LoVo (cell line): ENCODE measurements at places on chromosomes 3 and 15.

DNA sequence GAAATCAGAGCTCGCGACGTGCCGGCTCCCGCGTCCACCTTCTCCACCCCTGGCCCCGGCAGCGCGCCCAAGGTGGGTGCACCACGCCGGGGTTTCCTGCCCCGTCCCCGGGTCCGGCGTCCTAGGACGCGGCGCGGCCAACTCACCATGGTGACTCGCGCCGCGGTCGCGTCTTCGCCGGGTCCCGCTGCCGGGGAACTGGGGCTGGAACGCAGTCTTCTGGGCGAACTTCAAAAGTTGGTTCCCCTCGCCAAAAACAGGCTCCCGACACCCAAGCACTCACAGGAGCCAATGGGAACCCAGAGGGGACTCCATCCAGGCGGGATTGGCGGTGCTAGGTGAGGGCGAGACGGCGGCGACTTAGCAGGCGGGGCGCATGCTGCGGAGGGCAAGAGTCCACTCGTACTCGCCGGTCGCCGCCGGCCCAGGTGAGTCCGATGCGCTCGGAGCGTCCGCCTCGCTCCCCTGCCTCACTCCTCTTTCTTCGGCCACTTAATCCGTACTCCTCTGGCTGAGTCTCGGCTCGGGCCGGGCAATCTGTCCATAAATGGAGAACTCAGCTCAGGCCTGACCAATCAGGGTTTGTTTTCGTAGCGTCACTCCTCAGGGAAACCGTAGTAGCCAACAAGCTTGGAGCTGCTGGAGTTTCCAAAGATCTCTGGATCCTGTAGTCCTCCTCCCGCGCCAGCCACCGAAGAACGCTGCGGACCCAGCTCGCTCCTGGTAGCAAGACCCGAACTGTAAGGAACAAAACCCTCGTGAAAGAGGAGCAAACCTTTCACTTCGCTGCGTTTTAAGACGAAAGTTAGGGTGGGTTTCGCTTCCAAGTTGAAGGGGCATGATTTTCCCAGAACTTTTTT, at the start of gene MYO1E:
Gene MYO1E, minus strand, starts transcription at position 520 of the 860 bp plus-strand sequence. Its CDS starts 371 bp downstream, at position 149.
- DNase-seq: peak; percentile 98

- no peak for DNase-seq
Measured at GRCh38 chr3:67037615-67038014, 39.5 kb downstream of the KBTBD8 start.

- no peak for DNase-seq
Measured at GRCh38 chr3:16512435-16513140, 911 bp downstream of the RFTN1 start.

DNA sequence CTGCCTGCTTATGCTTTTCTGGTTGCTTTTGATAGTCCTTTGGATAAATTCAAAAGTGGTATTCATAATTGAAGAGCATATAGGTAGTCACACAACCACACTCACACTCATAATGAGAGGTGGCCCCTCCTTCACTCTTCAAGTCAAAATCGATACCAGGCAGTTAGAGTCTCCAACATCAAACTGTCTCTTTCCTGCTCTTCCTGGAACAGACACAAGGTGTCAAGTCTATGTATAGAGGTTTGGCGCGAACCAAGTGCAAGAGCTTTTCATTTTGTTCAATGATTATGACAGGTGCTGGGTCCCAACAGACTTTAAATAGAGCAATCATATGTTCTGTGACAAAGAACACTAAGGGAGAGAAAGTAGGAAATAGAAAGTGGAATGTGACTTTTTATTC, 29.9 kb upstream of the RGMA start:
- no peak for DNase-seq

DNA sequence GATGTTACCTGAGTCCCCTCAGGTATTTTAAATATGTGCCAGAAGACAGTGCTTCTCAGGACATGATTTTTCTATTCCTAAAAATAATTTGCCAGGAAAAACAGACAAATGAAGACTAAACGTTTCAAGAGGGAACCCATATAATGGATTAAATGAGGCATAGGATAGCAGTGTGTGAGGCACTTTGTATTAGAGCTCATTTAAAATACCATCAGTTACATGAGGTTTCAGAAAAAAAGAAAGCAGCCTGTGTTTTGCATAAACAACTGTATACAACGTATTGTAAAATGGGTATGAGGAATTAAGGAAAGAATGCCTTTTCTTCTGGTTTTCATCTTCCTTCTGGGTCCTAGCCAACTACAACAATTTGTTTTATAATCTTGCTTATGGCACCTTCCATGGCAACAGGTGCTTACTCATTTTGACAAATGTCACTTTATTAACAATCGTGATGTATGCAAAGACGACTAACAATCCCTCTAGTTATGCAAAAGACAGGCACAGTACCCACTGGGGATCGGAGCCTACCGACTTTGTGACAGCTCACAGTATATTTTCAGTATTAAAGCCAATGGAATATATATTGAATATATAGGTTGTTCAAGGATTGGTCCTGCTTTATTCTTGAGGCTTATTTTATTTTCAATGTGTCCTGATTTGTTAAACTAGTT, 231.6 kb upstream of the ZNF717 start:
- DNase-seq: no peak

DNA sequence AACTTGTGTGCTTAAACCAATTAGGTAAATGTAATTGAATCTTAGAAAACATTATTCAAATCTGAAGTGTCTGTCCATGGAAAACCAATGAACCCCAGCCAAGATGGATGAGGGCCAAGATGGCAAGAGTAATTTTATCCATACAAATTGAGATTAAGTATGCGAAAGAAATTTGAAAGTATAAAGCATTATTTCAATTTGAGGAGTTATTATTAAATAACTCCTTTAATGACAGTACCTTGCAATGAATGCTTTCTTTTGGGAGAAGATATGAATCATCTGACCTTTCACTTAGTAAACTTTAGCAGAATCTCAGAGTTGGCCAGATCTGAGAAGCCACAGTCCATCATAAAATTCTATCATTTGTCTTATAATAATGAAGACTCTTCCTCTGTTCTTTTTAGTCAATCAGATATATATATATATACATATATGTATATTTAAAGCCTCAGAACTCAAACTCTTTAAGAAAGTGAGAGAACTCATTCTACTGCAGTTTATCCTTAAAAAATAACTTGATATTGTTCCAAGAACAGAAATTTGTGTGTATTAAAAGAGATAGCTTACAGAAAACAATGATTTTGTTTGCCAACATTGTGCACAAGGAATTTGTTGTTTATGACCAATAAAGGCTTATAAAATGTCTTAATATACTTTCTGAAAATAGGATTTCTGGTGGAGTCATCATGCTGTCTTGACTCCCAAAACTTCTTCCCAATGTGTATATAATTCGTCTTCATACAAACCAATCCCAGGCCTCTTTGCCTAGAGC, 434.8 kb upstream of the THBS1 start:
- DNase-seq: peak; percentile 51
